ENCODE measurements at places on chromosomes 3 and 15.

DNA sequence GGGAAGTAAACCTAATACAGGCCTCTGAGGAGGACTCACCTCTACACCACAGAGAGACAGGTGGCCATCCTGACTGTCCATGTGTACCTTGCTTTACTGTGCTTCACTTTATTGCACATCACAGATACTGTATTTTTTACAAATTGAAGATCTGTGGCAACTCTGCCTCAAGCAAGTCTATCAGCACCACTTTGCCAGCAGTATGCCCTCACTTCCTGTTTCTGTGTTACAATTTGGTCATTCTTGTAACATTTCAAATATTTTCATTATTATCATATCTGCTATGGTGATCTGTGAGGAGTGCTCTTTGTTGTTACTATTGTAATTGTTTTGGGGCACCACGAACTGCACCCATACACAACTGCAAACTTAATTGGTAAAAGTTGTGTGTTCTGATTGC, 78.0 kb downstream of the BBX start:
- no peak for DNase-seq

DNA sequence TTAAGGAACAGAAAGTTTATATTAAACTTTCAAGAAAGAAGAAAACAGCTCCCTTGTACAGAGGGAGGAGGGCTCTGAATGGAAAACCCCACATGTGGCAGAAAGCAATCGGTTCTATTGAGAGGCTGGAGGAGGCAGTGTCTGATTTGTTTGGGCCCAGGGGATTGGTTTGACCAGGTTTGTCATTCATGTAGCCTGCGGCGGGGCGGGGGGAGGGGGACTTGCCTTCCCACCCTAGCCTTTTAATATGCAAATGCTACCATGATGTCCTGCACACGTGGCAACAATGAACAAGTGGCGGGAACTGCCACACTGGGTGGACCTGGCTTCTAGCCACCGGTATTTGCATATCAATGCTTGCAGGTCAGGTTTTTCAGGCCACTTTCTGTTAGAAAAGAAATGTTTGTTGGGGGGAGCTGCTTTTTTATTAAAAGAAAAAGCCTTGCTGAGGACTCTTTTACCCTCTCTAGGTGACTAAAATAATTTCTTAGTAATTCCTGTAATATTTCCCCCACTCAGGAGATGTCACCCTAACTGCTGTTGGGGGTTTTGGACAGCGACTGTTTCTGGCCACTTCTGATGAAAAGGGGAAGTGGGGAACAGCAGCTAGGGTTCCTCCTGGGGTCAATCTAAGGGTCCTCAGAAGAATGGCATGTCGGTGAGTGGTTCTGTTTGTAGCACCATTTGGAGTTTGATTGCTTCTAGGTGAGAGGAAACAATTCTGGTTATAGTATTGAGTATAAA, 691.2 kb downstream of the TBL1XR1 start:
- DNase-seq: no peak

- DNase-seq: no peak
Measured at GRCh38 chr3:114542359-114542758, 248.5 kb downstream of the TIGIT start.

DNA sequence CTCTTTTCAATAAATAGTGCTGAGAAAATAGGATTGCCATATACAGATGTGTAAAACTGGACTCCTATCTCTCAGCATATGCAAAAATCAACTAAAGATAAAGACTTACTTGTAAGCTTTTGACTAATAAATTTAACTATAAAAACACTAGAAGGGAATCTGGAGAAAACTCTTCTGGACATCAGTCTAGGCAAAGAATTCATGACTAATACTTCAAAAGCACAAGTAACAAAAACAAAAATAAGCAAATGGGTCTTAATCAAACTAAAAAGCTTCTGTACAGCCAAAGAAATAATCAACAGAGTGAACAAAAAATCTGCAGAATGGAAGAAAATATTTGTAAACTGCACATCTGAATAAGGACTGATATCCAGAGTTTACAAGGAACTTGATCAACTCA, 1122.2 kb downstream of the TBL1XR1 start:
- DNase-seq: no peak

DNA sequence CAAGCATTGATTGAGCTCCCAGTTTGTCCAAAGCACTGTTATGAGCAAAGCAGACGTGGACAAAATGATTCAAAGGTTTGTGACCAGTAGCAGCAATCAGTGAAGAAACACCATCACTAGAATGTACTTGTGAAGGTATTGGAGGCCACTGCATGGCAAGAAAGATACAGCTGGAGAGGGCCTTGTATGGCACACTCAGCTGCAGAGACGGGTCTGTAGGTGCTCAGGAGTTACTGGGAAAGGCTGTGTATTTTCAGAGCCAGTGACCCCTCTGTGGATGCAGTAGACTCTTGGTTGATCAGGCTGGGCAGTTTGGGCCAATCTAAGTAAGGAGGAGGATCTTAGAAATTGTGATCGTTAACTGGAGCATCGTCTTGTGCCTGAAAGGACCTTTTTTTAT, 120.0 kb downstream of the GHSR start:
- DNase-seq: no peak

DNA sequence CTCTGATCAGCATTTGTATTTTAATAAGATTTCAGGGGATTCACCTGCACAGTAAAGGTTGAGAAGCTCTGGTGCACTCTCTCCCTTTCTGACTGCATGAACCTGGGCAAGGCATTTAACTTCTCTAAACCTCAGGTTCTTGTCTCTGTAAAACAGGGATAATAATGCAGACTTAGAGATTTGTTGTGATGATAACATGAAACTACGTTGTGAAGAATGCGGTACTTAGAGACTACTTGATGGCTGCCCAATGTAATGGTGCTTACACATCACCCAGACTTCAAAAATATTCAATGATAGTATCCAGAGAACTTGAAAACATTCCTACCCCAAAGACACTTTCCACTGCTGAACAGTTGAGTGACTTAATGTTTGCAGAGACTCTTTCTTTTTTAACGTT, 19.8 kb upstream of the TNFSF10 start:
- no peak for DNase-seq

GRCh38 chr3:54223063-54223462, 100.7 kb downstream of the CACNA2D3 start:
- DNase-seq: no peak

GRCh38 chr3:65114041-65114440, 426.2 kb upstream of the ADAMTS9 start:
- DNase-seq: no peak

DNA sequence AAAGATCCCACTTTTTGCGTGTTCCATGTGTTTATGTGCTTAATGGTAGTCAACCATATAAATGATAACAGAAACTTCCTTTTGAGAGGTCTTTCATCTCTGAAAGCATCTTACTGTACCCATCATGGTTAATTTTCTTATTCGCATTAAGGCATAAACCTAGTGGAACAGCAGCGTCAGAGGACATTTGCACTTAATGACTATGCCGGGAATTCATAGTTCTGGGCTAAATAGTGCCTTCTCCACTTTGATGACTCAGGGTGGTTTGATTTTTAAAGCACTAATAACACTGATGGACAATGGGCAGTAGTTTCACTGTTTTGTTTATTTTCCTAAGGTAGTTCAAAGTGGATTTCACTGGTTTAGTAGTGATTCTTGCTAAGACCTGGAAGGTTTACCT, 455.3 kb downstream of the DIPK2A start:
- no peak for DNase-seq

- no peak for DNase-seq
Measured at GRCh38 chr15:95715906-95716656, 614.4 kb upstream of the NR2F2 start.

DNA sequence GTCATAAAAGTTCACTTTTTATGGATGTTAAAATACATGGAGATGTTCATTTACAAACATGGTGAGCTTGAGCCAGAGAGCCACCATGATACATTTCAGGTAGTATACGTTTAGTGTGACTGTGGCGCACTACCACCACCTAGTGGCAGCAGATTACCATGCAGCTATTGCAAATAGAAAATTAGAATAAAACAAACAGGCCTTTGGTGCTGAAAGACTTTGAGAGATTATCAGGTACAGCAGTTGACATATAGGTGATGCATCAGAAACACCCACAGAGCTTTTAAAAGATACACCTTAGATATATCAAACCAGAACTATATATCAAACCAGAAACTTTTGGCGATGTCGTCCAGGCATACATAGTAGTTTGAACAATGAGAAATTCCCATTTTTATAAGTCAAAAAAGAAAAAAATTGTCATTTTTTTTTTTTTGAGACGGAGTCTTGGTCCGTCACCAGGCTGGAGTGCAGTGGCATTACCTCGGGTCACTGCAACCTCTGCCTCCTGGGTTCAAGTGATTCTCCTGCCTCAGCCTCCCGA, 42.0 kb upstream of the ICE2 start:
- peak; percentile 26 for DNase-seq

DNA sequence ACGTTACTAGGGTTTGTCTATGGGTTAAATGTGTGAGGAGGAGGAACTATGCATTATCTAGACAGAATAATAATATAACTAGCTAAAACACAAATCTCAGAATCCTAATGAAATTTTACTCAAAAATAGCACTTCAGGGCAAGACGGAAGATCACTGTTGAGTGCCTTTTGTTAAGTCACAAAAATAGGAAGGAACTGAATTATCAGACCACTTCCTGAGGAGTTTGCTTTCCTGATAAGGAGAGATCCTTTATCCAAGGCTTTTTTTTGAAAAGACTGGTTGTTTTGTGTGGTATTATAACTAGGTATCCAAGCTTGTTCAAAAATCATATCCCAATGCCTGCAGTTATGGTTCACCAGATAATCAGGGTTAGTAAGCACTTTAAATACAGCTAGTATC, 34.6 kb downstream of the NR2E3 start:
- DNase-seq: no peak

GRCh38 chr15:68272721-68273271, 4.7 kb upstream of the FEM1B start:
- no peak for DNase-seq

DNA sequence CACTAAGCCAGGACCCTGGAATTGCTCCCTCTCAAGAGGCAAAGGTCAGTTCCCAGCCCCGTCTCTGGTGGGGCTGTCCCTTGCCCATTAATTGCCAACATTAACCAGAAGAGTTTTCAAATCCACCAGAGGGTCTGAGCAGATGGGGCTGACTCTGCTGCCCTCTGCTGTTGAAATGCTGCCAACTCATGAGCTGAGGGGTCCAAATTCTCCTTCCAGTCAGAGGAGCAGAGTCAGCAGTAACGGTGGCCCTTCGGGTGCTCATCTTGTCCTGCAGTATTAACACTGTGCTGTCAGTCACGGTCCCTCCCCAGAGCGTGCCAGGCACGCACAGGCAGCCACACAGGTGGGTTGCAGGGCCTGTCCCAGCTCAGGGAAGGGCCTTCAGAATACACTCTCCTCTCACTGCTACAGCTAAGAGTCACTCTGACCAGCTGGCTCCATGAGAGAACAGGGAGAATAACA, 10.7 kb upstream of the SPTBN5 start:
- DNase-seq: peak; percentile 50

DNA sequence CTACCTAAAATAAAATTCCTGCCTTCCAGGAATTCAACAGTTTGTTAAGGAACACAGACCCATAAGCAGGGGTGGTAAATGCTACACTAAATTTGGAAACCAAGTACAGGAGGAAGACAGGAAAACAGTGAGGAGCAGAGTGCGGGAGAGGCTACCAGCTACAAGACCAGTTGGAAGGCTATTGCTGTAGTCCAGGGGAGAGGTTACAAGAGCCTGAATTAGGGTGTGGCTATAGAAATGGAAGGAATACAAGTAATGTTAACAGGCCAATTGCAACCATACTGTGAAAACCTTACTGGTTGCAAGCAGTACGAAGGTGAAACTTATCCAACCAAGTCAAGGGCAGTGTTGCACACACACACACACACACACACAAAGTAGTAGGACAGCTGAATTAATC, 880 bp upstream of the ARMC8 start:
- DNase-seq: no peak

DNA sequence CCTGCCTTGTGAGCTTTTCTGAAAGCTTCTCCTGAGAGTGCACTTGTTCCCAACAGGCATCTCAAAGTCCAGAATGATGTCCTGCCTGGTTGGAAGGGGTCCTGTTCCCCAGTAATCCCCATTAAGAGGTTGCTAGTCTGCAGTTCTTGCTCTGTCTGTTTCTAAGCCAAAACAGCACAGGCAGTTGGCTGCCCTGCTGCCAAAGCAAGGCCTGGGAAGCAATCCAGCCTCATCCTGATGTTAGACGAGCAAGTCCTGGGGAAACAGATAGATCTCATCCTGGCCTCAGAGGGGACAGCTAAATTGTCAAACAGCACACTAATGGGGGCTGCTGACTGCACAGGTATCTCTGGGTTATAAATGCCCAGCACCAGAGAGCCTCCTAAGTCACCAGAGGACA, 198.0 kb downstream of the EPHB1 start:
- no peak for DNase-seq

DNA sequence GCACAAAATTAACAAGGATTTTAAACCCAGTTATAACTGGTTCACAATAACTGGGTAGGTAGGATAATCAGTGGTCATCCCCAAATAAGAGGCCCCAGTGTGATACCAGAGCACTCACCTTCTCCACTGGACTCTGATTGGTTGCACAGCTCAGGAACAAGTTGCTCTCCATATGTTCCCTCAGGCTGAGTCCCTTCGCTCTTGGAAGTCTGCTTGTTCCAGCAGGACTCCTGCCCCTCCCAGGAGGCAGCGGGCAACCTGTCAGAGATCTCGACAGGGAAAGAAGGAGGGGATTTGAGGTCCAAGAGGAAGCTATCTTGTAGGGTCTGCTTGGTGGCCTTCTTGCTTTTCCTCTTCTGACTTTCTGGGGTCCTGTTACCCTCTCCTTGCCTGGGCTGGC, 51.6 kb upstream of the HEG1 start:
- no peak for DNase-seq
